ENCODE measurements at places on chromosomes 6 and 20. TPM values are rescaled to one million over a fixed set of nuclear protein-coding genes. Genes with fewer than 3 reads are reported as not detected.

- DNase-seq = no peak
These were observed 24.6 kb upstream of the SERPINB1 start for GRCh38 chr6:2866171-2866846.

DNA sequence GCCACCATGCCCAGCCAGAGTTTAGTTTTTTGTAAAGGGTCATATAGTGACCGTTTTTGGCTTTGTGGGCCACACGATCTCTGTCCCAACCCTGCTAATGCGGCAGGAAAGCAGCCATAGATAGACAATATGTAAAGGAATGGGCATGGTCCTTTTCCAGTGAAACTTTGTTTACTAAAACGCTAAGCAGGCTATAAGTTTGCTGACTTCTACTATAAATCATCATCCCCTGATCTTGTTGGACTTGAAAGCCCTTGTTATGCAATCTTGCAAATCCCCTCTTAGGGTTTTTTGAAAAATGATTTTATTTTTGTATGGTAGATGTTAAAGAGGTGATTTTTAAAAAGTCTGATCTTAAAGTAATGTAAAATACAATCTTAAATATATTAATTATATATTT is 63.6 kb downstream of the CBFA2T2 start:
- DNase-seq = no peak

The MEI4 gene
- 2.1 TPM for polyA plus RNA-seq

DNA sequence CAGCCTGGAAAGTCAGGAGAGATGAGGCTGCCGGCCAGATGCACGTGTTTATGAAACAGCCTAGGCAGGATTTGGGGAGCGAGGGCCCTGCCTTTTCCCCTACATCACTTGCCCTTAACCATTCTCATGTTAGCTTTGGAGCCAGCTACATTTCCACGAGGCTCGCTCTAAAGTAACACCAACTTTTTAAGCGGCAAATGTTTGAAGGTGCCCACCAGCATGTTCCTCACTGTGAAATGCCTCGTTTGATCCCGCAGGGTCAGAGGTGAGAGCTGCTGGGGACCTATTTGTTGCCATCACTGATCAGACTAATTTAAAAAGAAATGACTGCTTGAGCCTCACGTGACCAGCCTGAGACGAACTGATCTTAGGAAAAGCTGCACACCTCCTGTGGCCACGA is 51.6 kb upstream of the DACT2 start:
- no peak for DNase-seq

The DYNLT2 gene
- polyA plus RNA-seq = 7.6 TPM

GRCh38 chr20:13029687-13030375 is 21.1 kb downstream of the SPTLC3 start:
- no peak for DNase-seq

The KIF25 gene
- polyA plus RNA-seq = 0.82 TPM

- DNase-seq = no peak
These were observed 12.4 kb upstream of the SRSF3 start for GRCh38 chr6:36581716-36582115.

DNA sequence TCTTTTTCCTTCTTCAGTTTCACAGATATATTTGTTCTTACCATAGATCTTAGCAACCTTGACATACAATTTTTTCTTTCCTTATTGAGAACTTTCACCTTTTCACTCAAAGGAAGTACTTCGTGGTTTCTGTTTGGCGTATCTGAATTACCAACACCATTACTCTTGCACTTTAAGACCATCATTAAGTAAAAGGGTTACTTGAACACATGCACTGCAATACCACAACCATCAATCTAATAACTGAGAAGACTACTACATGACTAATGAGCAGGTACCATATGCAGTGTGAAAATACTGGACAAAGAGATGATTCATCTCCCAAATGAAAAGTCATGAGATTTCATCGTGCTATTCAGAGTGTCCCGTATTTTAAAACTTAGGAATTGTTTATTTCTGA is 21.7 kb upstream of the SENP6 start:
- DNase-seq = no peak

DNA sequence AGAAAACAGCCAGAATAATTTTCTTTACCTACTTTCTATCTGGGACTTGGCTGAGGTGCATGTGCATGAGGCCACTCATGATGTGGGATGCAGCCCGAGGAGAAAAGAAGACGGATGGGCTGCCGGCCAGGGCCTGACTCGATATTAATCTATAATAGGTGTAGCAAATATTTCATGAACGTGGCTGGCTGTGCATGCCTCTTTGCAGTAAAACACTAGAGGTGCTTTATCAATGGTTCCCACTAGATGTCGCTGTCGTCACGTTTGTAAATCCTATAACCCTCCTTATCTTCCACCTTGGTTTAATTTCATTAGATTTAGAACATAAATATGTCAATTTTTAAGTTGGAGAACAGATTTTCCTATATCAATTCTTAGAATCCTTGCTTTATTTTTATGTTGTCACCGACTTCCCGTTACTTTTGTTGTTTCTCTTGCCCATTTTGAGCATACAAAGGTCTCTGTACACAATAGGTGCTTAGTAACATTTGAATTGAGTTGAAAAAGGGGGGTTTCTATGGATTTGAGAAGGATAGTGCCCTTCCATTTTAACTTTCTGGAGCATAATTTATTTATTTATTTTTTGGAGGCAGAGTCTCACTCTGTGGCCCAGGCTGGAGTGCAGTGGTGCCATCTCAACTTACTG is 19.6 kb upstream of the FERMT1 start:
- no peak for DNase-seq

DNA sequence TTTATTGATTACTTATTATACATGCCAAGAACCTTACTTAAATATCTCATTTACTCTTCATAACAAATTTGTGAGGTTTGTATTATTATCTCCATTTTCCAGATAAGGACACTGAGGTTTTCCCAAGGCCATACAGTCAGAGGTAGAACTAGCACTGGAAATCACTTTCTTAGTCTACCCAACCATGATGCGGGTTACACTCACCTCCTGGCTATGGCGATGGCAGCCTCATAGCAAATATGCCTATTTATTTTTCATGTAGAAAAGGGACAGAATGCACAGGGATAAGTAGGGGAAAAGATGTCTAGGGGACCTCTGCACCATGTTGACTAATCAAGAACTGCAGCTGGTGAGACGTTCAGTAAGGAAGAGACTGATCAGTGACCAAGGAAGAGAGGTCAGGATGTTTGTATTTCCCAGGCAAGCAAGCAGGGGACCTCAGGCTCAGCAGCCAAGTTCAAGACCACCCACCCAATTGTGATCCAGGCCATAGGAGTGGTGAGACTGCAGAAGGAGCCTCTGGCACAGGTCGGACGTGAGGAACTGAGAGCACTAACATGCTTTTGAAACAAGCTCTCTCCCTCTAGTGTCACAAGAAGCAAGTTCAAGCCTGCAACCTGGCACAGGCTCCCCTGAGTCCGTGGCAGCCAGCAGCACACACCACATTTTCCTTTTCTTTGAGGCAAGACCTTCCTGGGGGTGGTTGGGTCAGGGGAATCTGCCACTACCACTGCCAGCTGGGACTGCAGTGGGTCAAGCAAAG is 97.8 kb downstream of the GMPR start:
- no peak for DNase-seq

- DNase-seq = no peak
These were observed 456.8 kb downstream of the MAFB start for GRCh38 chr20:40232273-40232672.

GRCh38 chr20:24949756-24950127 is 673 bp downstream of the CST7 start:
- no peak for DNase-seq

DNA sequence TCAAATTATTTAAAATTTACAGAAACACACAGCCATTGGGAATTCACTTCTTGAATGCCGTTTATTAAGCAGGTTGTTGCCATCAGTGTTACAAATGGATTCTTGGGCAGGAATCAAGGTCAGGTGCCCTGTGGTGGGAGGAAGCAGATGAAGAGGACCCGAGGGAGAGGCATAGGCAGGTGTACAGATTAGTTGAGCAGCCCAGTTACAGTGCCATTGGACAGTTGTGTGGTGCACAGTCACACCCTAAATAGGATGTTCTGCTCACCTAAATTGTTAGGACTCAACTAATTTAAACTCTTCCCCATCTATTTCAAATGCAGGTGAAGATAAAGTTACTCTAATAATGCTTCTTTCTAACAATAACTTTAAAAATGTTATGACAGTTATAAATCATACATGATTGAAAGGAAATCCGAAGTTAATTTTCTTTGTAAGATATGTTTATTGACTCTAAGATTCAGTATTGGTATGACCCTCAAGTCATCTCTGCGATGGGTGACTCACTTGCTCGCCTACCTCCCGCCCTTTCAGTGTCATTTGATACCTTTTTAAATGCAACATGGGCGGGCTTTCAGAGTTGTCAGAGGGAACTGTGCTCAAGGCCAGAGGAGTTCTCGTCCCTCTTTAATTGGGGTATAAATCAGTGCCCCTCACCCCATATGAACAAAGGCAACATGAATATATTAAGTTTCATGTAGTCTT is 35.1 kb downstream of the DSE start:
- DNase-seq = no peak

The SDHAF4 gene
- 21.6 TPM for polyA plus RNA-seq

GRCh38 chr6:161489626-161490306 is 215.9 kb upstream of the AGPAT4 start:
- no peak for DNase-seq

DNA sequence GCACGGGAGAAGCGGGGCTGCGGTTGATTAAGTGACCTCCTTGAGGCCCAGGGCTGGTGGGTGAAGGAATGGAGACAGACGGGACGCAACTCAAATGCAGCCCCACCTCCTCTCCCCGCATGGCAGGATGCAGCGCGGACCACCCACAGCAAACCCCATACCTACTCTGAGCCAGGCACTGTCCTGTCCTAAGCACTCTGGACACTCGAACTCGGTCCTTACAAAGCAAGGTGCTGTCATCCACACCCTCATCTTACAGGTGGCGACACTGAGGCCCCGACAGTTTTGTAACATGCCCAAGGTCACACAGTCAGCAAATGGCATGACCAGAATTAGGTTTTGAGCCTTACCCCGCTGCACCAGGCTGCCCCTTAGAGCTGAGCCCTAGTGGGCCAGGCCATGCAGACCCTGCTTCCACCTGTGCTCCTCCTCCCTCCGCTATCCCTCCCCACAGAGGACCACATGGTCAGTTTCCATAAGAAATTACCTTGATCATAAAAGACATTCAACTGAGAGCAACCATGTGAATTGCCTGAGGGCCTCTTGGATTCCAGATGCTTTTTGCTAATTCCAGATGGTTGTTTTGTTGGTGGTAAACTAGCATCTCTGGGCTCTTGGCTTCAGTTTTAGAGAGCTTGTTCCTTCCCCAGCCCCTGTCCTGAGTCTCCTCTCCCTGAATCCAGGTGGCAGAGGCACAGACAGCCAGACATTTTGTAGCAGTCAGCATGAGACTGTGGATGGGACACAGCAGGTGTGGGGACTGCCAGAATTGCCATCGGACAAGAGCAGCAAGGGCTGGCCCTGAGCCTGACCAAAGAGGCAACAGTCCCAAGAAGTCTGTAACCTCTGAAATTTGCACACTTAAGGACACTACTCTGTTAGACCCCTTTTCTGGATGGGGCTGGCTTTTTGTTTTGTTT is 171.9 kb upstream of the PMEPA1 start:
- DNase-seq = no peak

DNA sequence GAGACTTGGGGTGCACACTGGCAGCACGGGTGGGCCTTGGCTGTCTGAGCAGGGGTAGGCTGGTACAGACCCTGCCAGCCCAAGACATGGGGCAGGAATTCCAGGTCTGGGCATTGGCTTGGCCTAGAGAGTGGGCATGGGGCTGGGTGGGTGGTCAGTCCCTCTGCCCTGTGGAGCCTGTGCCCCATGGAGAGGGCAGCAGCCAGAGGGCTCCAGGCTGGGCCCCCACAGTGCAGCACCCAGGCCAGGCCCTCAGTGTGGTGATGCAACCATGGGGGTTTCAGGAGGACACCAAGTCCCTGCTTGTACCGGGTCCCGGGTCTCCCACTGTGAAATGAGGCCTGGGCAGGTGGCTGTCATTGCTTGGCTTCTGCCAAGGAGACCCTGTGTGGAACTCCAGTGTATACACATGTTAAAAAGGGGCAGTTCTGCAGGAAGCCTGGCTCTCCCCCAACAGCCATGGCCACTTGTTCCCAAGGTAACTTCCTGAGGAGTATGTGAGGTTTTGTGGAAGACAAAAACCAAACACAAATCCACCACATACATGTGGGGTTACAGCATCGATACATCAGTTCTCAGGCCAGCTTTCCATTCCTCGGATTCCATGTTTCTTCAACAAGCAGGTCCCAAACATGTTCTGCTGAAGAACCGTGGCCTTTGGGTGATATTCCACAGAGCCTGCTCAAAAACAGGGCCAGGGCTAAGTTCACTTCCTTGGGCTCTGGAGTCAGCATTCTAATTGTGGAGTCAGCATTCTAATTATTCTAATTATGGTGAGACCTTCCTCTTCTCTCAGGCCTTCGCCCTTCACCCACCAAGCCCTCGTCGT is 77.3 kb downstream of the DACT2 start:
- no peak for DNase-seq

DNA sequence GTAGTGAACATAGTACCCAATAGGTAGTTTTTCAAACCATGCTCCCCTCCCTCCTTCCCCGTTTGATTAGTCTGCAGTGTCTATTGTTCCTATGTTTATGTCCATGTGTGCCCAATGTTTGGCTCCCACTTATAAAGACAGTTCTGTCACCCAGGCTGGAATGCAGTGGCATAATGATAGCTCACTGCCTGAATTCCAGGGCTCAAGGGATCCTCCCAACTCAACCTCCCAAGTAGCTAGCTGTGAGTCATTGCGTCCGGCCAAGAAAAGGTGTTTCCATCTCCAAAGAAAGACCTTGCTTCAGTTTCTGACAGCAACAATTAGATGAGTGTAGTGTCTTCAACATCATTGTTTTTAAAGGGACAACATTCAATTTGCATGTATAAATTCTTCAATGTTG is 131.1 kb upstream of the CEP162 start:
- DNase-seq = no peak

GRCh38 chr6:126824815-126825214 is 293.7 kb upstream of the RSPO3 start:
- no peak for DNase-seq

- no peak for DNase-seq
These were observed 87.4 kb downstream of the CD24 start for GRCh38 chr6:106886922-106887797.

All from right renal cortex interstitium (tissue), 3 donors.